ENCODE measurements at places on chromosomes 11 and 22.

GRCh38 chr22:24207264-24208011 is 26.2 kb downstream of the SUSD2 start:
- DNase-seq: no peak

DNA sequence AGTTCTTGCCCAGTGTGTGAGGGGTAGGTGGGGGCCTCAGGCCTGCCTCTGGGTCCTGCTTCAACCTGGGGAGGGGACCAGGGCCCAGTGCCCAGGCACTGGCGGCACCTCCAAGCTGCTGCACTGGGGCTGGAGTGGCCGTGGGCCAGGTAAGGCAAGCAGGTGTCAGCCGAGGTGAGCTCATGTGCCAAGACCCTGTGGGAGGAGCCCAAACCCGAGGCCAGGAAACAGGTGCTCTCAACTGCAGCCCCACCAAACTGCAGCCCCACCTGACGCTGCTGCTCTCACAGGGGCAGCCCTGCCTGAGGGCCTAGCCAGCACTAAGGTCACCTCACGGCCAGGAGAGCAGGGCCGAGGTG is 18.1 kb upstream of the GNB1L start:
- no peak for DNase-seq

- peak; percentile 69 for DNase-seq
Observed at GRCh38 chr22:45552580-45553350, 50.1 kb downstream of the FBLN1 start.

GRCh38 chr11:72844356-72844755 is 30.1 kb downstream of the ATG16L2 start:
- no peak for DNase-seq

DNA sequence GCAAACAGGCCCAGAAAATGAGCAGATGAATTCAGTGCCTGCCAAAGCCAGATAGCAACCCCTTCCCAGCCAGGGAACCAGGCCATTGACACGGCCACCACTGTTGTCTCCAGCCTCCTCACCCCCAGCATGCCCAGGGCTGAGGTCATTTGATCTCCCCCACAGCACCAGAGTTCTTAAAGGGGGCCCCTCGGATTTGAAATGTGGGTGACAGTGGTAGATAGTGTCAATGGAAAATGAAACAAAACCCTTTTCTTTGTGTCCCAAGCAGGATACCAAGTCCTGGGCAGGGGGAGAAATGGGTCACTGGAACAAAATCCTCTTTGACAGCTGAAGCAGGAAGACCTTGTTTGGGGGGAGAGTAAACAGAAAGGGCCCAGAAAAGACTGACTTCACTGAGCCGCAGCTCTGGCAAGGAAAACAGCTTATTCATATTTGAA is 14.3 kb upstream of the ACCSL start:
- DNase-seq: no peak

DNA sequence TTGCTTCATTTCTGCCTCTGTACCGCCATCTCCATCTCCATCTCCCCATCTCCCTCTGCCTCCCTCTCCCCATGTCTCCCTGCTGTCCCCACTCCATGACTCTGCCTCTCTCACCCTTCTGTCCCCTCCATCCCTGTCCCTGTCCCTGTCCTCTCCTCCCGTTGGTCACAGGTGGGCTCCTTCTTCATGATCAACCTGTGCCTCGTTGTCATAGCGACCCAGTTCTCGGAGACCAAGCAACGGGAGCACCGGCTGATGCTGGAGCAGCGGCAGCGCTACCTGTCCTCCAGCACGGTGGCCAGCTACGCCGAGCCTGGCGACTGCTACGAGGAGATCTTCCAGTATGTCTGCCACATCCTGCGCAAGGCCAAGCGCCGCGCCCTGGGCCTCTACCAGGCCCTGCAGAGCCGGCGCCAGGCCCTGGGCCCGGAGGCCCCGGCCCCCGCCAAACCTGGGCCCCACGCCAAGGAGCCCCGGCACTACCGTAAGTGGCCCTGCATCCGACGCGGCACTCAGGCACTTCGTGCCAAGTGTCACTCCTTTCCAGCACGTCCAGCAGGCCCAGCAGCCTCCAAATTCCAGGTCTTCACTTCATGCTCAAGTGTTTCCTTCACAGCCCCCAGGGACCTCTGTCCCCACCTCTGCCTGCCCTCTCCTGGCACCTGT is 76.0 kb downstream of the CACNA1I start:
- DNase-seq: no peak

- peak; percentile 21 for DNase-seq
Observed at GRCh38 chr11:115916608-115917007, 412.4 kb upstream of the CADM1 start.

DNA sequence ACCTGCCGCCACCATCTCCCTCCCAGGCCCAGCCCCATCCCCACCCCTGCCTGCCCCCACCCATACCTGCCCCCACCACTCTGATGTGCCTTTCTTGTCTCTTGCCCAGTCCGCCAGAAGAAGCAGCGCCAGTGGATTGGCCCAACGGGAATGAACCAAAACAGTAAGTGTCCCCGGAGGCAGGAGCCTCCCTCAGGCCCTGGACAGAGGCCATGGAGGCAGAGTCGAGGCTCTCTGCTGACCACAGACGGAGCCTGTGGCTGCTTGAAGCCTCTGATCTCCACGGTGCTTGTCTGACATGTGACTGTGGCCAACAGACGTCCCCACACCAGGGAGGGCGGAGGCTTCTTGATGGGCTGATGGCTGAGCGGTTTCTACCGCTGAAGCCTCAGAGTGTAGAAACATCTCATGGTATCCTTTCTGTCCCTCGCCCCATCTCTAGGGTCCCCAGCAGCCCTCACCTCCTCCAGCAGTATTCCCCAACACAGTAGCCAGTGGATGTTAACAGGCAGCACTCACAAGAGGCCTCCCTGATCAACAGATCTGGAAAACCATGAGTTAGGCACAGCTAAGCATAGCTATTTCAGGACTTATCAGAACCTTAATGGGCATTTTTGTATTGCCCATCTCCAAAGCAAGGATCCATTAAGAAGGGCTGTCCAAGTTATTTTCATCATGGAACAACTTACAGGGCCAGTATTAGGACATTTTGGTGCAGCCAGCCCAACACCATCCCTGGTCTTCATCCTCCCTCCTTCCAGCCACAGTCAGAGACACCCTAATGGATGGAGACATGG is 21.7 kb downstream of the CD5 start:
- DNase-seq: no peak

DNA sequence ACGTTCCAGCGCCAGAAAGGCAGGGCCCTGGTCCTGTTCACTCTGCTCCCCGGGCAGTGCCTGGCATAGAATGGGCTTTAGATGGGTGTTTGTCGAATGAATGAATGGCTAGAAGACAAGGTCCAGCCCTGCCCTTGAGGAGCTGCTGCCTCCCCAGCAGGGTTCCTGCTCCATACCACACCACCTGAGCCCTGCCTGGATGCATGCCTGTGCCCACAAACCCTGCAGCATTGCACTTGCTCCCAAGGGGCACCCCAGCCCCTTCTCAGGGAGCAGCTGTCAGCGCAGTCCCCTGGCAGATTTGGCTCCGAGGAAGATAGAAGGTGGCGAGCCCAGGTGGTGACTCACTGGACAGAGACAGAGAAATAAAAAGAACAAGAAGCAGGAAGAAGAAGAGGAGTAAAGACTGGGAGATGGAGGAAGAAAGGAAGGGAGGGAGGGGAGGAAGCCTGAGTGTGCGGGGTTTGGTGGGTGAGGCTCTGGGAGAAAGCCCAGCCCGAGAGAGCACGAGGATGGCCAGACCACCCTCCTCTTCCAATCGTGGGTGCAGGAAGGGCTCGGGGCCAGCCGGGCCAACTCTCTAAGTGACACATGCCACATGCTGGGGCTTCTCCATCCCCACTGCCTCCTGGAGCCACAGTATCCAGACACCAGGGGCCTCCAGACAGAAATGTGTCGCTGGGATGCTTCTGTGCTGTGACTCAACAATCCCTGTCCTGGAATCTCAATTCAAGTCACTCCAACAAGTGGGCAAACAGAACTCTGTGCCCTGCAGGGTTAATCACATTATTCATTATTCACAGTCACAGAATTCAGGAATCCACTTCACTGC is 1474.3 kb downstream of the BRD1 start:
- DNase-seq: no peak

- no peak for DNase-seq
Observed at GRCh38 chr11:83881428-83881827, 595.3 kb upstream of the CCDC90B start.

DNA sequence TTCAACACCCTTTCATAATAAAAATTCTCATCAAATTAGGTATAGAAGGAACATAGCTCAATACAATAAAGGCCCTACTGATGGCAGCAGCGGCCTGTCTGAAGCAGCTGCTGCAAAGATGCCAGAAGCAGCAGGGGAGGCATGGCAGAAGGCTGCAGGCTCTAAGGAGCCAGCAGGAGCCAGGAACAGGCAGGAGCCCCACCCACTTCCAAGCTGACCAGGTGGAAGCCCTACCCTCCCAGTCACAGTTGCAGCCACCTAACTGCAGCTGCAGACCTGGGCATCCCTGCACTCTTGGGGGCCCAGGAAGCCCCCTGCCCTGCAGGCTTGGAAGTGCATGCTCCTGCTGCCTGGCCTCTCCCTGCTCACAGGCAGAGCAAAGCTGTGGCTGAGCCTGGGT is 18.2 kb upstream of the OR6A2 start:
- no peak for DNase-seq

DNA sequence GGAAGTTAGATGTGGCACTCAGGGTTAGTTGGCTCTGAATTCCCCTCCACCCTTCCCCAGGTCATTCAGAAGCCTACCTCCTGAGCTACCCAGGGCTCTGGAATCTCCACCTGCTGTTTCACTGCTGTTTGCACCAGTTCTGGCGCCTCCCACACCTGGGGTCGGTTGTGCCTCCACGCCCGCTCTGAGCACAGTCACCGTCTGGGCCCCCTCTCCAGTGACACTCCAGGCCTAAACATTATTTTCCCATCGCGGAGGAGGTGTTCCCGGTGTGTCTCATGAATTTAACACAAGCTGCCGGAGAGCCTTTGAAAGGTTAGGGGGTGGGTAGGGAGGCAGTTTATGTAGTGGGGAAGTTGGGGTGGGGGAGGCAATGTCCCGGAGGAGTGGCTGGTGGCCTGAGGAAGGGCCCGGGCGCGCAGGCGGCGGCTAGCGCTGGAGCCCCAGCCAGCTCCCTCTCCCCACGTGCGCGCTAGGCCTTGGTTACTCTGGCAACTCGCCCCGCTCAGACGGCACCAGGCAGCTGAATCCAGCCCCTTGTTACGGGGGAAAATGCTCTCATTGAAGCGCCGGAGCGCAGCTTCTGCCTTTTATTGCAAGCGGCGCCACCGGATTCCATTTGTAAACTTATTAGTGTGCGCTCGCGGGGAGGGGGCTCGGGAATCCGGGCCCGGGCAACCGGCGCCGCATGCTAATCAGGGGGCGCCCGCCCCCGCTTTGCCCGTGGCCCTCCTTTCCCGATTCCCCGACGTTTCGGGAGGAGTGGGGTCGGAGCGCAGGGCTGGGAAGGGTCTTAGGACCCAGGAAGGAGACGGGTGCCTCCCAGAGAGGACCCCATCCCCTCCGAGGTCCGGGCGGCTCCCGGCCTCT is 52.4 kb downstream of the GRIK4 start:
- no peak for DNase-seq

DNA sequence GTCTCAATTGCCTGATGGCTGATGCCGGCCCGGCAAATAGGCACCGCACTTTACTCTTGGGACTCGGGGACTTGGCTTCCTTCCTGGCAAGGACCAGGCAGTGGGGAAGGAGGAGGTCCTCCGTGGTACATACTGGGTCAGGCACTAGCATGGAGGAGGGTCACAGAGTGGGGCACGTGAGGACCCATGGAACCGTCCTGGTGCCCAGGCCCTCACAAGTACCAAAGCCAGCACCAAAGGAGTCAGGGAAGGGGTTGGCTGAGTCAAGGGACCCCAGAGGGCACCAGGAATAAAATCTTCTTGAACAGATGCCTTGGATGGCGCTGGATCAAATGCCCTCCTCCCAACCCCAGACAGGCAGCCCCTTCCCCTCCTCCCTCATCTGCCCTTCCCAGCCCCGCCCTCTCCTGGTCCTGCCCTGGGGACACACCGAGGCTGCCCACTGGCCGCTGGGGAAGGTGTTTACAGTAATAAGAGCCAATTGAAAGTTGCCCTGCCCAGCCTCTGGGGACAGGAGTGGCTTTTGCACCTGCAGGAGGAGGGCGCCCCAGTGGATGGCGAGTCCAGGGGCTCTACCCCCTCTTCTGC is 5.6 kb upstream of the CARNS1 start:
- no peak for DNase-seq

DNA sequence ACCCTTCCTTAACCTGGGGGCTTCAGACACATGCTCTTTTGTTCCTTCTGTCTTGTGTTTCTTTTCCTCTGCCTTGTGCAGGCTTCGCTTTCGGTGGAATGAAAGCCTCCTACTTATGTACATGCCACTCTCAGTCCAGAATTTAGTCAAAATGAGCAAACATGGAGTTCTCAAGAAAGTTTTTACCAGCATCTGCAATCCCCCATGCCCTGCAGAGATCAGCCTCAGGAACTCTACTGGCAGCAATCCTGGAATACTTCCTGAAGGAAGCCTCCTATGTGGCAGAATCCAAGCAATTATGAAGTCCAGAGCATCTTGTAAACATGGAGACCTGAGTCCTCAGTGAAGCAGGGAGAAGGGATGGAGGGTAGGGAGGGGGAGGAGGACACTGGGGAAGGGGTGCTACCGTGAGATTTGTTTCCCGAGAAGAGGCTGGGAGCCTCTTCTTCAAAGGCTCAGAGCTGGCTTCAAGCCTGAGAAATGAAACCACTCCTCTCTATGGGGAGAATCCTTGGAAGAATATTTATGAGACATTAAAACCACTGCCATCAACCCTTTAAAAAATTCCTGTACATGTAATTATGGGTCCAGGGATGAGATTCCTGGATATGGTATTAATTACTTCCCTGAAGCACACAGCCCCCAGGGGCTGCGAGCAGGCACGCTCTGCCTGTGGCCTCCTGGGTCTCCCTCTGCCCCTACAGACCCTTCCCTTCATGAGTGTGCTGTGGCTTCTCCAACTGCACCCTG is 58.4 kb downstream of the TENM4 start:
- no peak for DNase-seq

GRCh38 chr22:22449819-22450218 is 58.7 kb downstream of the ZNF280B start:
- no peak for DNase-seq

DNA sequence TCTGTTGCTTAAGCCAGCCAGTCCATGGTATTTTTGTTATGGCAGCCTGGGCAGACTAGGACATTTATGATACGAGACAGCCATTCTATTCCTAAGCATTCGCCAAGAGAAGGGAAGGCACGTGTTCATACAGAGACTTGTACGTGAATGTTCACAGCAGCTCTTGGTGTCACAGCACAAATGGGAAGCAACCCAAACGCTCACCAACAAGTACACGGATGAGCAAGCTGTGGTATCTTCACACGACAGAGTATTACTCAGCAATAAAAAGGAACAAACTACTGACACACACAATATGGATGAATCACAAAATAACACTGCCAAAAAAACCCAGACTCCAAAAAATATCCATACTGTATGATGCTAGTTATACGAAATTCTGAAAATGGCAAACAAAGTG is 85.1 kb downstream of the PHF21B start:
- DNase-seq: no peak

- no peak for DNase-seq
Observed at GRCh38 chr11:73186294-73186850, 31.7 kb upstream of the P2RY2 start.
